ENCODE measurements at places on chromosomes 13 and 19.

DNA sequence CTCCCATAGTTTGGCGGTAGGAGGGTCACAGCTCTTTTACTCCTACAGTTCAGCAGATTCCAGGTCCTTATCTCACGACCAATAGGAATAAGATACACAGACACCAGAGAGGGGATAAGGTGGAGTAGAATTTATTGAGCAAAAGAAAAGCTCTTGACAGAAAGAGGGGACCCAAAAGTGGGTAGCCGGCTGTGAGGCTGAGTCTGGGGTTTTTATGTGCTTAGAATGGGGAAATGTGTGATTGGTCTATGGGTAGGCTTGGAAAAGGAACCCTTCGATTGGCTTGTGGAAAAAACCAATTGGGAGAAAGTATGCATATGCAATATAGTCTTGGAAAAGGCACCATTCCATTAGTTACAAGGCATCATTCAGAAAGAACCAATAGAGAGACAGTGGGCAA lies 1356.9 kb upstream of the SPRY2 start:
- DNase-seq, result no peak

GRCh38 chr13:91946498-91947070 lies 548.2 kb downstream of the GPC5 start:
- DNase-seq, result no peak

DNA sequence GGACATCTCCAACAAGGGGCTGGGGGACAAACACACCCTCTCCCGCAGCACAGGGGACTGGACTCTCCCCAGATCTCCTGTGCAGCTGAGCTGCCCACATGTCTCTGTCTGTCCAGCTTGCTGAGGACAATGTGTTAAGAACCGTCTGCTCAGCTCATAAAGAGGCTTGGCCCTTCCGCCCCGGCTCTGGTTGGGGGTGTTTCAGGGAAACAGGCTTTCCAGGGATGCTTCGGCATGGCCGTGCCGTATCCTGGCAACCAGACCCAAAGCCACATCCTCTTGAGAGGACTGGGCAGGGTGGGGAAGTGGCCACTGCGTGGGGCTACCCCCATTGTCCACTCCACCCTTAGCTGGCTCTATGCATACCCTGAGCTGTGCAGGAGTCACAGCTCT lies 41.1 kb upstream of the CHST8 start:
- DNase-seq, result no peak

DNA sequence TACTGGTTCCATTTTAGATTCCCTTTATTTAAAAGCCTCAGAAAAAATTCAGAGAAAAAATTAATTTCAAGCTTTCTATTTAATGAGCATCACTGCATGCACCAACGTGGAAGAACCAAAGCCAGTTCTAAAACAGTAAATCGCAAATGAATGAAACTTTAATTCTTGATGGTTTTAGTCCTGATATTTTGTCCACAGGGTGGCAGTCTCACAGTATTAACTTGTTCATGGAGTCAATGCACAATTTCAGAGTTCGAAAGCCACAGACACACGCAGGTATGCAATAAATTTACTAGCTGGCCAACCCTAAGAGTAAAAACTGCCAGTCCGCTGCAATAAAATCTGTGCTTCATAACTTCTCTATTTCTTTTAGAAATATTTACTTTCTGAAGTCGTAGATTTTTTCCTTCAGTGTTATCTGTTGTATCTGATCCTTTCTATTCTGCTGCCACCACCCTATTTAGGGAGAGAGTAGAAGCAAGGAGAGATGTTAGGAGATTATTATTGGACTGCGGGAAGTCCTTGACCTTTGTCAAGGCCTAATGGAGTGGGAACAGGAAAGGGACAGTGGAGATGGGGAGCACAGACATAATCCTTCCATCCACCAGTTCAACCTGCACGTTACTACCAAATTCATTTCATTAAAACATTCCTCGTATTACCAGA lies 7.0 kb upstream of the WBP4 start:
- no peak for DNase-seq

DNA sequence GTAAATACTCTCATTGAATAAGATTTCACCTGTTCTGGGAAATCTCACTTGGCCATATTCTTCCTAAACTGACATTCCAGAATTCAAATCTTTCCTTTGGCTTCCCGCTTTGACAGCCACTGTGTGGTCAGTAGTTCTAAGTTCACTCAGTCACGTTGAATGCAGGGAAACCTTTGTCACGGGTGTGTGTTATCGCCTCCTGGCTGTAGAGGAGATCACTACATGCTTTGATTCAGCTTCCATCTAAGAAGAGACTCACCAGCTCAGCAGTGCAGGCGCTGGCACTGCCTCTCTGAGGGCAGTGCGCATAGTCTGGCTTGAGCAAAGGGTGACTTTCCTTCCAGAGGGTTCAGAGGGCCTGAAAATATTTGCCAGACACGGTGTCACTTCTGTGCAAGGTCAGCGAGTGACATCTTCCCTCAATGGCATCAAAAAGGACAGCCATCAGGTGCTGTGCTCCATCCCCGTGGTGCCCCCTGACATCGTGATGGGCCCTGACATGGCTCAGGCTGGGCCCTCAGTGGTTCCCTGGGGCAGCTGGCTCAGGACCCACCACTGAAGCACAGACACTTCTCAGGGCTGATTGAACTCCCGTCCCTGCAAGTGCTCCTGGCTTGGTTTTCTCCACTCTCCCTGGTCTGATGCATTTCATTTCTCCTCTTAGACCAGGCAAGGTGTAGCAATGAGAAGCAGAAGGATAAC lies 635.4 kb upstream of the ARGLU1 start:
- DNase-seq, result no peak

DNA sequence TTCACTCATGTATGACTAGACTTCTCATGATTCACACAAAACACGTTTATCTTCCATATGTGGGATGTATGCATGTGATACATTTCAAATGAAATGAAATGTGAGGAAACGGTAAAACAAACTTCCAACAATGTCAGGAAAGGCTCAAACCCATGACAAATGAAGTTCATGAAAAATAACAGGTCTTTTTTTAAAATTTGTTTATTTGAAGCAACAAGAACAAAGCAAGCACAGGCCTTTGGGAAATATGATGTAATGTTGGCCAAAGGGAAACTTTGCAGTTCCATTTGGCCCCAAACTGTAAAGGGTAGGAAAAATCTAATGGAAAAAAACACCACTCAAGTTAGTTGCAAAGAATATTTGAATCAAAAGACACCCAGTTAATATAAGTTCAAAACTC lies 463.8 kb upstream of the ARGLU1 start:
- DNase-seq, result no peak

DNA sequence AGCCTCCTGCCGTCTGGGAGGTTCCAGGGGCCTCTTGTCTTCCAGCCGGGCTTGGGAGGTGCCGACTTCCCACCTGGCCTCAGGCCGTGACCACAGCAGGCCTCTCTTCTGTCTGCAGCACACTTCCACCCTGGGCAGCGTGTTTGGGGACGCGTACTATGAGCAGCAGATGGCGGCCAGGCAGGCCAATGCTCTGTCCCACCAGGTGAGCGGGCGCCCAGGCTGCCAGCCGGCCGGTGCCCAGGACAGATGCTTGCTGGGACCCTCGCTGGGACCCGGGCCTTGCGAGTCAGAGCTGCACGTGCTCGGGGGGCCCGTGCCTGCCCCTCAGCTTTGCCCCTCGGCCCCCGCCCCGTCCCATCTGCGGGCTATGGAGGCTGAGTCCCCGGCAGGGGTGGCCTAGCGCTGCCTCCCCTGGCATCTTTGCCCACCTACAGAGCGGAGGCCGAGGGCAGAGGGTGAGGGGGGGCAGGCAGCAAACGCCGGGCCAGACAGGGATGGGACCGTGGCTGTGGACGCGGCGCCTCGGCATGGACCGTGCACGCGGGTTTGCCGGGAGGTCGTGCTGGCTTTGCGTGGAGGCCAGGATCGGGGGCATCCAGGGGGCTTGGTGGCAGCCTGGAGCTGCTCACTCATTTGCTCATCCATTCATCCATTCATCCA lies 16.2 kb downstream of the COMP start:
- DNase-seq, result no peak

GRCh38 chr19:46537136-46538097 lies 41.8 kb upstream of the PNMA8B start:
- peak; percentile 62 for DNase-seq

DNA sequence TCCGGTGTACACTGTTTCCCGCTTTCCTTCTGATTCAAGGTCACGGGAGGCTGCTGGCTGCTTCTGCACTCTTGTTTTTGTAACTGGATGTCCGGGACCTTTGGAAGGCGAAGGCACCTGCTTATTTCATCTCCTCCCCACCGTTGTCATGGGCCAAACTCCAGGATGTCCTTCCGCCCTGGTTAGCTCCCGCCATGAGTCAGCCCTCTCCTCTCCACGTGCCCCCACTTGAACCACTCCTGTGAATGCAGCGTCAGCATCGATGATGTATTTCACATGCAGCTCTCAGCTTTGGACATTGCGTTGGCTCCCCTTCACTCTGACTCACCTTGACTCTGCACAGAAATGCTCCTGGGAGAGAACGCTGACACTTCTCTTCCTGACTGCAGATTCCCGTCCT lies 5.5 kb upstream of the GALP start:
- DNase-seq, result no peak

- peak; percentile 92 for DNase-seq
Measured at GRCh38 chr13:110388108-110388943, 81.2 kb downstream of the COL4A2 start.

DNA sequence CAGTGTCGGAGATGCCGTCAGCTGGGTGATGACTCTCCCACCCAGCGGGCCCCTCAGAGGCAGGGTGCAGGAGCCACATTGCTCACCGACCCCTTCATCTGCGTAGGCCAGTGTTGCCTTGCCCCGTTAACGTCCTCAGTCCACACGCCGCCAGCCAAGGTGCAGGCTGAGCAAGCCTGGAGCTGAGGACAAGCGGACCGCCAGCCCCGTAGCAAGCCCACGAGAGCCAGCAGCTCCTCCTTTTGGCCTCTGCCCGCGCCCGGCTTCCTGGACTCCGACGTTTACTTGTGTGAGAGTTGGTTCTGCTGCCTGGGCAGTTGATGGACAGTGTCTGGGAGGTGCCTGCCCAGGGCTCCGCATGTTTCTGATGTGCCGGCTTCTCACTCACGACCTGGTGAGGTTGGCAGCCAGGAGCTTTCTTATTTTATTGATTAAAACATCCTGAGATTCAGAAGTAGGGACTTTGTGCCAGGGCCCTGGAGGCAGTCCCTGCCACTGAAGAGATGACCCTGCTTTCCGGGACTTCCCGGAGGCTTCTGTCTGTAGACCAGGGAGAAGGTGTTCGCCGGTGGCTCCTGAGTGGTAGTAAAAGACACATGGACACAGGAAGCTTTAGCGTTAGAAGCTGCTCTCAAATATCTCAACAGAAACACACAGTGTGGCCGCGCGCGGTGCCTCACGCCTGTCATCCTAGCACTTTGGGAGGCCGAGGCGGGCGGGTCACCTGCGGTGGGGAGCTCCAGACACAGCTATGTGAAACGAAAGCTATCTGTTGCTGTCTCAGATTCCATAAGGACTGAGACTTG lies 5.8 kb downstream of the DAZAP1 start:
- no peak for DNase-seq

DNA sequence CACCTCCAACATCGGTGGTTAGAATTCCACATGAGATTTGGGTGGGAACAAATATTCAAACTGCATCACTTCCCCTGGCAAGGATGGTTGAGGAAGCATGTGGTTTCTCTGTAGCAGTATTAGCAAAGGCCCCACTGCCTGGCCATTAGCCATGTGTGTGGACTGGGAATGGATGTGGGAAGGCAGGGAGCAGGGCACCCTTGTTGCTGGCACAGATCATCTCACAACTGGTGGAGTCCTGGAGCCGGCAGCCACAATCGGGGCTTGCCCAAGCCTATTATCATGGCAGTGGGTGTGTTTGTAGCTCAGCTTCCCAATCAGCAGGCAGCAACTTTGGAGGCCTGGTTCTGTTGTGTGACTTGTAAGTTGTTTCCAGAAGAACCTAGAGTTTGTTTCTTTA lies 391.9 kb downstream of the DLEU7 start:
- no peak for DNase-seq

All from SJSA1 (cell line).